HFFc6 (cell line): ENCODE measurements at places on chromosomes 2 and 18.

- DNase-seq, result no peak
Observed at GRCh38 chr2:86482034-86482433, 40.9 kb downstream of the KDM3A start.

- no peak for DNase-seq
Observed at GRCh38 chr2:240646900-240647502, 21.7 kb downstream of the GPR35 start.

- peak; percentile 52 for DNase-seq
Observed at GRCh38 chr2:88880441-88880953, 189.0 kb downstream of the RPIA start.

DNA sequence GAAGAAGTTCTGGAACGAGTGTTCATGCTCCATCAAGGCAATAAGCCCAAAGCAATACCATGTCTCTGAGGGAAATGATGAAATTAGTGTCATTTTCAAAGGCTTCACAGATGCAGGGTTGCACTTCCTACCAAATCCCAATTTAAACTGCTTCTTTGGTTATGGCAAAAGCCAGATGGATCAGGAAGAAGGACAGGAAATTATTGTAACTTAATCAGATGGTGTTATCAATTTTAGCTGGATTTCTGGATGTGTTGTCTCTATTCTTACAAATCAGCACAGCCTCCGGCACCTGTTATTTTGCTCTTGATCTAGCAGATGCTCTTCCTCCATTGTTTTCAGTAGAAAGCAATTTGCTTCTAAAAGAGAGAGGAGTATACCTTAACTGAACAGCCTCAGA, 693.4 kb downstream of the SOCS6 start:
- no peak for DNase-seq

DNA sequence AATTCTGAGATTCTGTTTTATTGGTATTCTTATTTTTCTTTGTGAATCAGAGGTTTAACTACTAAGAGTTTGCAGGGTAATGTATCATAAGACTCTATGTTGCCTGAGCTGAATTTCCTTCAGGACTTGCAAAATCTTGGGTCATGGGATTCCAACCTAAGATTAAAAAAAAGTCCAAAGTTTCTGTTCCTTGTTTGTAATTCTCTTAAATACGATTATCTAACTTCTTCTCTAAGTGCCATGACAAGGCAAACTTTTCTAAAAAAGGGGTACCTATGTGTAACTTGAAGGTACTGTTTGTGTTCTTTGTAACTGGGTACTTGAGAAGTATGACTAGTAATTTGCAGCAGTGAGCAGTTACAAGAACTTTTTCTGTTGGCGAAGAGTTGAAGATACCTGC, 181.3 kb upstream of the ZEB2 start:
- DNase-seq, result no peak
